ENCODE measurements at places on chromosomes 1 and 21.

DNA sequence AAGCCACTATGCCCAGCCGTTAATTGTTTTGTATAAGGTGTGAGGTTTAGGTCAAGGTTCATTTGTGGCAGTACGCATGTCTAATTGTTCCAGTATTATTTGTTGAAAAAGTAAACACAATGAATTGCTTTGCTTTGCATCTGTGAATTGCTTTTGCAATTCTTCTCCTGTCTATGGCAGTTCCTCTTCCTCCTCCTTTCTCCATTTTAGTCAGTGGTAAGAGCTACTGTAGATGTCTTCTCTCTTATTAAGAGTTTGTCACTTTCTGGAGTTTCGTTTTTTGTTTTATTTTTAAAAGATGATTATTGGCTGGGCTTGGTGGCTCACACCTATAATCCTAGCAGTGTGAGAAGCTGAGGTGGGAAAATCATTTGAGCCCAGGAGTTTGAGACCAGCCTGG, 29.2 kb downstream of the C1orf185 start:
- no peak for DNase-seq

- no peak for DNase-seq
Measured at GRCh38 chr1:182897696-182898095, 55.3 kb downstream of the SHCBP1L start.

DNA sequence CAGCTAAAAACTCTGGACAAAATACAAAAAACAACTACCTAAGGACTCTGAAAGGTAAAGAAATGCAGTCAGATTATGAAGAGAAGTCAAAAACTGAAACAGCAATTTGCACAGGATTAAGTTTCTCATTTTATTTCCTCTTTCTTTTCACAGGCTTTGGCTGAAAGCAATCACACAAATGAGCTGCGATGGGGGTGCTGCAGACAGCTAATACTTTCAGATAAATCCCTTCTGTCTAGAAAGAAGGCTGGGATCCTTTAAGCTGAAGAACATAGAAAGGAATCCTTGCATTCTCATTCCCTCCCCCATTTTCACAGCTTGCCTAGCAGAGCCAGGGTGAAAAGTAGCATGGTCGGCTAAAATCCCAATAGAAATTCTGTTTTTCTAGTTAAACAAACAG, 32.0 kb upstream of the PRDX6 start:
- no peak for DNase-seq

DNA sequence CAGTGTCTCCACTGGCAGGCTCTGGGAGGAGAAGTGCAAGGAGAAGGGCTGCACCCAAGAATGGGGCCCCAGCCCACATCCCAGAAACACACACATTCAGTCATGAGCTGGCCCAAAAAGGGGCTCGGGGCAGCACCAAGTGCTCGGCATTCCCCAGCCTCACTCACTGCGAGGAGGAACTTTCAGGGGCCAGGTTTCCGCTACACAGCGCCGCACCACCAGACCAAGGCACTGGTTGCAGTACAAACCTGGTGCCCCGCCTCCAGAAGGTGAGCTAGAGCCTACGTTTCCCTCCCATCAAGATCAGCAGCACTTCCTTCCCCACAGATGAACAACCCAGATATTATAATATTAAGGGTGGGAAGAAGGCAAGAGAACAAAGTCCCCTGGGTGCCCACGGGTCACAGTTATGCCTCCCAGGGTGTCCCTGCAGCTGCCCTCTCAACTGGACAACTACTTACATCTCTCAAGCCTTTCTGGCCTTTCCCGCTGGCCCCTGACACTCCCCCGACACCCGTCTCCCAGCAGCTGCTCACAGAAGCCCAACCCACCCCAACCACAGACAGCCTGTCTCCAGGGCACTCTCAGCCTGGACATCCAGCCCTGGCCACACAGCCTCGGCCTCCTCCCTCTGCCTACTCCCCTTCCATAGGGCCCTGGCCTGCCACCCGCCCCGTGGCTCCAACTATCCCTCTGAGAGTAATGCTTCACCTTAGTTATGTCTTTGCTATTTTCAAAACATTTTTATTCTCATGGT, 3.8 kb downstream of the PBXIP1 start:
- no peak for DNase-seq

DNA sequence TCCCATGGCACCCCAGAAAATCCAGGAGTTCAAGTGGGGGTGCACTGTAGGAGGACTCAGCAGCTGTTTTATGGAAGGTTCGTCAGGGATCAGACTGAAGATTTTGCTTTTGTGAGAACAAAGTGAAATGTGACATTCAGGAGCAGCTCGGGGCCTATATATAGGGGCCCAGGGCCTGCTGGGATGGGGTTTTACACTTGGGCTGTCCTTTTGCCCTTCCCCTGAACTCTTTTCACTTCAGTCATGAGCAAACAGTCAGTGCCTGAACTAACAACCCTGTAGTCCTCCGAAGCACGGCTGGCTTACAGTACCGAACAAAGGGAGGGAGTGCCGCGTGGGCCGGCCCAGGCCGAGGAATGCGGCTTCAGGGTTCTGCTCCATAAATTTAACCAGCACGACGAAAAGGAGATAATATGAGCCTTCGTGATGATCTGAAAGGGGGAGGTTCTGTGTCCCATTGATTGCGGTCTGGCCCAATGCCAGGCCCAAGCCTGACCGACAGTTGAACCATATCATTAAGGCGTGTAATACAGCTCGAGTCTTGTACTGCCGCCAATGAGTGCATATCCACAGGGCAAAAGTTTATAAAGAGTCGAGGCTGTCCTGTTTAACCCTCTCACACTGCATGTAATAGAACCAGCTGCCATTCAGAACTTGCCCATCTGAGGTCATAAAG, 139.9 kb downstream of the DHRS3 start:
- DNase-seq = peak; percentile 68

DNA sequence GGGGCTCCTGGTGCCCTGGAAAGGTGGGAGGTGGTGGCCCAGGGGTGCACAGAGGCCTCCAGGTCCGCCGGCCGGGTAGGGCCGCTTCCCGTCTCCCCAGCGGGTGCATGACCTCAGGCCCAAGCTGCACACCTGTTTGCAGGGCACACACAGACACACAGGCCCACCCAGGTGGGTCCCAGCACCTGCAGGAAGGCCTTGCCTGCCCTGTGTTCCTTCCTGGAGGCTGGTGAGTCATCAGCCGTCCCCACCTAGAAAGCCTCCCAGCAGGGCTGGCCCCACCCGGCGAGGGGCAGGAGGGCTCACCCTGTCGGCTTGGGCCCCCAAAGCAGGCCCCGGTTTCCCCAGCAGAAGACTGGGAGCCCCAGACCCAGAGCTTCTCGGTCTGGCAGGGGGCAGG, 23.6 kb upstream of the TTLL10 start:
- no peak for DNase-seq

DNA sequence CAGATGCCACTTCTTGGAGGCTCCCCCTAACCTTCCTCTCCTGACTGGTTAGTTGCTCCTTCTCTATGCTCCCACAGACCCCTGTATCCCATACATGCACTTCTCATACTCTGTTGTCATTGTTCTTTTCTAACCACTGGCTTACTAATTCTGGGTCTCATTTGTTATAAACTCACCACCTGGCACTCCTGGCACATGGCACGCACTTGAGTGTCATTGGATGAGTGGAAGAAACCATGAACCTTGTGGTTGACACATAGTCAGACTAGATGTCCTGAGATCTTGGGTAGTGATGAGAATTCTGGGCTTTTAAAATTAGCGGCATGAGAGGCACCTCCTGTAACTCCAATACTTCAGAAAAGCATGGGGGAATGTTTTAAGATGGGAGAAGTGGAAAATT, 49.3 kb downstream of the TRIM62 start:
- no peak for DNase-seq

- no peak for DNase-seq
Measured at GRCh38 chr1:203131548-203132200, 4.1 kb downstream of the ADORA1 start.

GRCh38 chr1:175218786-175219434, 26.3 kb upstream of the KIAA0040 start:
- DNase-seq = no peak

- no peak for DNase-seq
Measured at GRCh38 chr1:84802567-84803232, 90.3 kb downstream of the LPAR3 start.

DNA sequence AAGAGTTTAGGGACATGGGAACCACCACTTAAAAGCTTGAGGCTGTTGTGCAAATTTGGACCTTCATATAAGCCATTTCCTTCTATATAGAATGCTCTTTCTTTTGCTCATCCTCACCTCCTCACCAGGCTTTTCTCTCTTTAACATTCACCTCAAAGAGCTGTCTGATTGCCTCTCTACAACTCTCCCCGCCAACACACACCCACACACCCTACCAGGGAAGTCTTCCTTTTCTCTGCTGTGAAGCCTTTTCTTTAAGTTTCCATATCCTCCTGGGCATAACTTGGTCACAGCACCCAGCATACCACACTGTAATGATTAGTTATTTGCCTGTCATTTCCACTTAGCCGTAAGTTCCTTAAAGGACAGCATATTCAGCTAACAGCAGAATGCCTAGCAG, 40.6 kb downstream of the WLS start:
- DNase-seq = no peak

GRCh38 chr1:210291786-210292230, 36.9 kb upstream of the HHAT start:
- DNase-seq = no peak

GRCh38 chr1:156804572-156805243, 11.9 kb downstream of the SH2D2A start:
- no peak for DNase-seq

GRCh38 chr1:9340864-9341263, 48.2 kb downstream of the SPSB1 start:
- no peak for DNase-seq

GRCh38 chr1:226497991-226498639, 50.4 kb upstream of the STUM start:
- no peak for DNase-seq

- no peak for DNase-seq
Measured at GRCh38 chr1:94580367-94581115, 39.0 kb upstream of the F3 start.

DNA sequence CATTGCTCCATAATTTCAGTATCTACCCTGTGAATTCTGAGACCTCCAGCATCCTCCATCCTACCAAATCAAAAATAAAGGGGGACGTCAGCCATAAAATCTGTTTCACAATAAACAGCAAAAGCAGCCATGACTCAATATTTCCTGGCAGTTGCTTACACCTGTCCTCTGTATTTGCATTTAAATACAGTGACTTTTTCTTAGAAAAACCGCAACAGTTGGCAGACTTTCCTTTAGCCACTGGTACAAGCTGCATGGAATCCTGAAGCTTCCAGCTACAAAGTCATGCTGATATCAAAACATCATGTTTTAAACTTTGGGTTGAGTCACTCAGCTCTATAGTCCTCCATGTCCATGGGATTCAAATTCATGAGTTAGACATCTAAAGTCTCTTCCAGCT, 278.0 kb upstream of the KAZN start:
- no peak for DNase-seq

DNA sequence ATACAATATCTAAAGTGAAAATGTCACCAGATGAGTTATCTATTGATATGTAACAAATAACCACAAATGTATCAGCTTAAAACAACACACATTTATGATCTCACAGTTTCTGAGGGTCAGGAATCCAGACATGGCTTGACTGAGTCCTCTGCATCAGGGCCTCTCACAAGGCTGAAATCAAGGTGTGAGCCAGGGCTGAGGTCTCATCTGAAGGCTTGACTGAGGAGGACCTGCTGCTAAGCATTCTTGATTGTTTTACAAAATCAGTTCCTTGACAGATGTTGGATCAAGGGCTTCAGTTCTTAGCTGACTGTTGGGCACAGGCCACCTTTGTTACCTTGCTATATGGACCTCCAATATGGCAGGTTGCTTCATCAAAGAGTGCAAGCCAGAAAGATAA, 483.7 kb downstream of the CAMTA1 start:
- DNase-seq = no peak

GRCh38 chr1:214004795-214005194, 17.0 kb downstream of the PROX1 start:
- no peak for DNase-seq

DNA sequence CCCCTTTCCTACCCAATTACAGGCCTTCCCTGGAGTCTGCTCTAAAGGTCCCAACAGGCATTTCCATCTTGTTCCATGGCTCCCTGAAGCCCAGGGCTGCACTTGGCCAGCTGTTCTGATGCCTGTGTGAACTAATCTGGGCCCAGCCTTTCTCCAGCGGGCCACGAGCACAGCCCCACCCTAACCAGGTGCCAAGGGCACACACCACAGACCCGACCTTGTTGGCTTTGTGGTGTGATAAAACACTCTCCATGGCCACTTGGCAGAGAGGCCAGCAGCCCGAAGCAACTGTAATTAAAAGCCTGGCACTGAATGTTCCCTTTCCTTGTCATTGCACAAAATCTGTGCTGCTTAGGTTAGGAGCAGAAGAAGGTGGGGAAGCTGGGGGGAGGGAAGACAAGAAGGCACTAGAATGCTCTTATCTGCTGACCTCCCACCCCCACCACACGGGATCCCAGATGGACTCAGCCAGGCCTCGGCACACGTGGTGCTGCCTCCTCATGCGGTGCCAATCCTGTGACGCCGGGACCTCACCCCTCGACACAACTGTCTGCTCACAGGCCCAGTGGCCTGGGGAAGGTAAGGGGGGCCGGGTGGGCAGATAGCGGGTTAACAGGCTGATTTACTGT, 9.9 kb downstream of the HCRTR1 start:
- DNase-seq = no peak

All from omental fat pad (tissue), 4 donors.